ENCODE measurements at places on chromosomes 2 and 18.

DNA sequence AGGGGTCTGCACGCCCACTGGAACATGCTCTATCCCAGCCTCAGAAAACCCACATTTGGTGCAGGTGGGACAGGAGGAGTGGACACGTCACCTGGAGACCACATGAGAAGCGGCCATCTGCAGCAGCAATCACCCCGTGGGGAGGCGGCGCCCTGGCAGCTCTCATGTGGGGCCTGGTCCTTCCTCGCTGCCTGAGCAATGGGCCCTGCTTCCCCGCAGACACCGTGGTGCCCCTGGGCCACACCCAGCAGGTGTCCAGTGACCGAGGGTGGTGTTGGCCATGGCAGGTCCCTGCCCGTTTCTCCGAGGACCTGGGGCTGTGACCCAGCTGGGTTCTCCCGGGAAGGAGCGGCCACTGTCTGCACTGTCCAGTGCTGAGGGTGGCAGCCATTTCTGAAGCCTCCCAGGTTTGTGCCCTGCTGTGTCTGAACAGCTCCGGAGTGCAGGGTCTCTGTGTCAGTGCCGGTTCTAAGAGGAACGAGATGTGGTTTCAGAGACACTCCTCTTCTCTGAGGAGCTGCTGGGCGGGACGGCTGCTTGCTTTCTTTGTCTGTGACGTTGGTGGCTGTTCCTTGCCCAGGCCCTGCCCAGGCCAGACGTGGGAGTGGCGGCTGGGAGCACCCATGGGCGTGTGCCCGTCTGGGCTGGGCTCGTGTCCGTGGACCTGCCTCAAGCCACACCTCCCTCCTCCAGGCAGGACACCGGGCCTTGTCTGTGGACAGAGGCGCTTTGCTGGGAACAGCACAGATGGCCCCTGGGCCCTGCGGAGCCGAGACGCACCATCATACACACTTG is 44.8 kb downstream of the NFATC1 start:
- no peak for DNase-seq

GRCh38 chr18:48959921-48960920 is 9.5 kb upstream of the SMAD7 start:
- DNase-seq: no peak

DNA sequence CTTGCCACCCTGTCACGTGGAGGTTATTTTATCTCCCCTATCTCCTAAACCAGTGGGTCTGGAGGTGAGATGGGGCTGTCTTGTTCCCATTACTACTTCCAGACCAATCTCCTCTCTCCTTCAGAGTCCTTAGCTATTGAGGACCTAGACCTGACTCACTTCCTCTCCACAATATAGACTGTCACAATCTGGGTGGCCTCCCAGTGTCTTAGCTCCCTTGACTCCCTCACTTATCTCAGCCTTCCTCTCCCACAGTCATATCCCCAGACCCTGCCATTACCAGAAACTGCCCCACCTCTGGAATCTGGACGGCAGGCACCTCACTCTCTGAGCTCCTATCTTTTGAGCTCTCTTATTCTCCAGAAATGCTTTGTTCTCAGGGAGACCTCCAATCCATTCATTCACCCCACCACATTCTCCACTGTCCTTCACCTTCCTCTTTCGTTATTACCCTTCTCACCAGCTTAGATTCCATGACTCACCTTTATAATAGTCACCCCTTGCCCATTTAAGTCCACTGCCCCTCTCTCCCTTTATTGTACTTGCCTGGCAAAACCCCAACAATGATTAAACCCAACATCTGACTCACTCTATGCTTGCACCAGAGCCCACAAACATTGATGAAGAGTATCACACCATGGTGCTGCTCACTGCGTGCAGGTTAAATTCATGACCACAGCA is 23.3 kb upstream of the SIX3 start:
- DNase-seq: peak; percentile 17

GRCh38 chr2:121617042-121617599 is 32.1 kb downstream of the CLASP1 start:
- DNase-seq: peak; percentile 33

DNA sequence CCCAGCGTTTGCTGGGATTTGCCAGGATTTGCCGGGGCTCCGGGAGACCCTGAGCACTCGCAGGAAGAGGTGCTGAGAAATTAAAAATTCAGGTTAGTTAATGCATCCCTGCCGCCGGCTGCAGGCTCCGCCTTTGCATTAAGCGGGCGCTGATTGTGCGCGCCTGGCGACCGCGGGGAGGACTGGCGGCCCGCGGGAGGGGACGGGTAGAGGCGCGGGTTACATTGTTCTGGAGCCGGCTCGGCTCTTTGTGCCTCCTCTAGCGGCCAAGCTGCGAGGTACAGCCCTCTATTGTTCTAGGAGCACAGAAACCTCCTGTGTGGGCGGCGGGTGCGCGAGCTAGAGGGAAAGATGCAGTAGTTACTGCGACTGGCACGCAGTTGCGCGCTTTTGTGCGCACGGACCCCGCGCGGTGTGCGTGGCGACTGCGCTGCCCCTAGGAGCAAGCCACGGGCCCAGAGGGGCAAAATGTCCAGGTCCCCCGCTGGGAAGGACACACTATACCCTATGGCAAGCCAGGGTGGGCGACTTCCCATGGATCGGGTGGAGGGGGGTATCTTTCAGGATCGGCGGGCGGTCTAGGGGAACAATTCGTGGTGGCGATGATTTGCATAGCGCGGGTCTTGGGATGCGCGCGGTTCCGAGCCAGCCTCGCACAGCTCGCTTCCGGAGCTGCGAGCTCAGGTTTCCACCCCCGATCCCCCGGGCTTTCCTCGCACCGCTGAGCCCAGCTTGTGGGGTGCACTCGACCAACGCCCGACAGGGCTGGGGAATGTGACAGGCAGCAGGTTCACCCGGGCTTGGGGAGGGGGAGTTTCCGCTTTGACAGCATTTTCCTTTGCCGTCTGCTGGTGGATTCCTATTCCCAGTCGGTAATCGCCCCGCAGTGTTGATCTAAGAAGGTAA is 2.8 kb downstream of the ONECUT2 start:
- DNase-seq: peak; percentile 87

DNA sequence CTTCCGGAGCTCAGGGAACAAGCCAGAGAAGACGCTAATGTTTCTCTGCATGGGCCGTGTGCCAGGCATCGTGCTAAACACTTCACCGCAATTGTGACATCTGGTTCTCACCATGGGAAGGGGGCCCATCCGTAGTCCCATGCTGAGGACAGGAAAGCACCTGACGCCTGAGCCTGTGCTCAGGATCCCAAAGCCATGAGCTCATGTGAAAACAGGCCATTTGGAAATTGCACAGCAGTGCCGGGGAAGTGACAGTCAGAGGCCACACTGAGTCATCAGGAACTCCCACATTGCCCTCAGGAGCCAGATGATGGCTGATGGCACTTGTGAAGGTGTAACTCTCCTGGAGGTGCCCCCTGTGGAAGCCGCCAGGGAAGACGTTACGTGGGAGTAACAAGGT is 141.0 kb downstream of the INHBB start:
- DNase-seq: no peak

GRCh38 chr18:47975701-47976100 is 45.2 kb upstream of the SMAD2 start:
- no peak for DNase-seq

DNA sequence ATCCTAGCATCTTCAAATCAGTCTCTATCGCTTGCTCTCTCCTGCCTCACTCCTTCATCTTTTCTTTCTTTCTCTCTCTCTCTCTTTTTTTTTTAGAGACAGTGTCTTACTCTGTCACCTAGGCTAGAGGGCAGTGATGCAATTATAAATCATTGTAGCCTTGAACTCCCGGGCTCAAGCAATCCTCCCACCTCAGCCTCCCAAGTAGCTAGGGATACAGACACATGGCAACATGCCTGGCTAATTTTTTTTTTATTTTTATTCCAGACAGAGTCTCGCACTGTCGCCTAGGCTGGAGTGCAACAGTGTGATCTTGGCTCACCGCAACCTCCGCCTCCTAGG is 10.6 kb upstream of the SLC66A3 start:
- no peak for DNase-seq

DNA sequence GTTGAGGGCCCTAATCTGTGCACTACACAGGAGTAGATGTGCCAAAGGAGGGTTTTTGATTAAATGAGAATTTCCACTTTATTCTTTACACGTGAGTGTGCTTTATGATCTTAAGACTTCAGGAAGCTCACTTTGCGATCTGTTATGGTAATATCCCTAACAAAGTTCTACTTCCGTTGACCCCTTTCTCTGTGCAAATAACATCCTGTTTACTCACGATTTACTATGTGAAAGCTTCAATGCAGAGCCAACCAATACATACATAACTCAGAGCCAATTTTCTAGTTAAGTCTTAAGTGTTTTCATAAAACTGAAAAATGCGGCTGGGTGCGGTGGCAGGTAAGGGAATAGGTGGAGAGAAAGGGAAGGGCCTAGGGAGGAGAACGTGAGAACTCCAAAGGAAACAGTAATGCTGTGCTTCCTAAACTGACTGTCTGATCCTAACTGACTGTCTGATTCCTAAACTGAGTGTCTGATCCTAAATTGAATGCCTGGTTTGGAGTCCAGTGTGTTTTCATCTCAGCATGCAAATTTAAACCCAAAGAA is 87.6 kb downstream of the PLCL1 start:
- no peak for DNase-seq

- DNase-seq: no peak
Measured at GRCh38 chr18:46037512-46038305, 34.4 kb downstream of the PSTPIP2 start.

- DNase-seq: no peak
Measured at GRCh38 chr2:197239434-197239833, 71.1 kb downstream of the ANKRD44 start.

- no peak for DNase-seq
Measured at GRCh38 chr2:119250718-119251290, 27.2 kb downstream of the STEAP3 start.

GRCh38 chr18:10481831-10482230 is 27.4 kb downstream of the APCDD1 start:
- DNase-seq: no peak

DNA sequence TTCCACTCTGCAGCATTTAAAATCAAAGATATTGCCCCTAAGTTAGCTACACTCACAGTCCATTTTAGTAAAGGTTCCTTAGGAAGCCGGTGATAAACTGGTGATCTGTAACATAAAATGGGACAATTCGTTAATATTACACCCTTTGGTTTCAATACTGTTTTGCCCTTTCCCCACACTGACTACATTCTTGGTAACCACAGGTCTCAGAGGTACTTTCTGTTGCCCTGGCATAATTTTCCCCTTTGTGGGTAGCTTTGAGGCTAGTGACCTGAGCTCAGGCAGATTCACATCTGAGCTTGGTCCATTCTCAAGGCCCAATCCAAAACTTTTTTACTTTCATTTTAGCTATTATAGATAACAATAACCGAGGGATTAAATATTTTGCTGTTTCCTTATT is 32.9 kb upstream of the CSRNP3 start:
- no peak for DNase-seq

DNA sequence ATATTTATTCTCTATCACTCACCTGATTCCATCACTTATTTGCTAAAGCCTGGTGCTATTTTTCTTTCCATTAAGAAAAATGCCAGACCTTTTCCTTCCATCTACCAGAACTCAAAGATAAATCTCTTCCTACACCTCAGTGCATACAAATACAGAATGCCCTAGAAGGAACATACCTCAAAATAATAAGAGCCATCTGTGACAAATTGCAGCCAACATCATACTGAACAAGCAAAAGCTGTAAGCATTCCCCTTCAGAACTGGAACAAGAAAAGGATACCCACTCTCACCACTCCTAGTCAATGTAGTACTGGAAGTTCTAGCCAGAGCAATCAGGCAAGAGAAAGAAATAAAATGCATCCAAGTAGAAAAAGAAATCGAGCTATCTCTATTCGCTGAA is 315.9 kb upstream of the UBE2E3 start:
- no peak for DNase-seq

- no peak for DNase-seq
Measured at GRCh38 chr2:198040835-198041234, 236.4 kb downstream of the PLCL1 start.

DNA sequence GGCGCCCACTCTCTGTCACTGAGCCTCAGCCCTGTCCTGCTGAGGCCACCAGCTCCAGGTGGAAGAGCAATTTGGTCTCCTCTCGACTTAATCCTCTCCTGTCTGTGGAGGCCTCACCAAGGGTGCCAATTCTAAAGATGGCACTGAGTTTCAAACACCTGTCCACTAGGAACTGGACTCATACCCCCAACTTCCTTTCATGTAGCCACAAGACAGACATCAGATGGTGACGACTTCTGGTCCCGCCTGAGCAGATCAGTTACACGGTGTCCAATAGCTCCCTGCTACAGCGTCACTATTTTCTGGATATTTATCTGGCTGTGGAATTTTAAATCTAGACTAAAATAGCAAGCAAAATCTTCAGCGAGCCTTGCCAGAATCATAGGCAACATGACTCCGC is 24.5 kb upstream of the SP5 start:
- no peak for DNase-seq

GRCh38 chr2:96547731-96548171 is 11.2 kb downstream of the ARID5A start:
- DNase-seq: no peak

DNA sequence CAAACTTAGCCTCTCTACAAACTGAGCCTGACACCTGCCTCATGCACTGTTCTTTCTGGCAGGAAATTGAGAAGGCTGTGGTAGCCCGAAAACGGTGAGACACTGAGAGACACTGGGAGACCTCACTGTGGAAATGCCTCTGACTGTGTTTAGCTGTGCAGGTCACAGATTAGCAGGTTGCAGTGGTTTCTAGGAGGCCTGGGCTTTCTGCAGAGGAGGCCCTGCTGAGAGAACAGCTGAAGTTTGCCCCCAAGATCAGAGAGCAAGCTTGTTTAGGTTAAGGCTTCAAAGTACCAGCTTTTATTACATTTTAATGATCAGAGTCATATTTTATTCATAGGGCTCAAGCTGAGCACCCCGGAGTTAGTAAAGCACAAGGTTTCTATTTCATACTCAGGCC is 68.7 kb upstream of the LYPD6 start:
- DNase-seq: peak; percentile 8

- no peak for DNase-seq
Measured at GRCh38 chr2:148552675-148553331, 91.7 kb upstream of the EPC2 start.

DNA sequence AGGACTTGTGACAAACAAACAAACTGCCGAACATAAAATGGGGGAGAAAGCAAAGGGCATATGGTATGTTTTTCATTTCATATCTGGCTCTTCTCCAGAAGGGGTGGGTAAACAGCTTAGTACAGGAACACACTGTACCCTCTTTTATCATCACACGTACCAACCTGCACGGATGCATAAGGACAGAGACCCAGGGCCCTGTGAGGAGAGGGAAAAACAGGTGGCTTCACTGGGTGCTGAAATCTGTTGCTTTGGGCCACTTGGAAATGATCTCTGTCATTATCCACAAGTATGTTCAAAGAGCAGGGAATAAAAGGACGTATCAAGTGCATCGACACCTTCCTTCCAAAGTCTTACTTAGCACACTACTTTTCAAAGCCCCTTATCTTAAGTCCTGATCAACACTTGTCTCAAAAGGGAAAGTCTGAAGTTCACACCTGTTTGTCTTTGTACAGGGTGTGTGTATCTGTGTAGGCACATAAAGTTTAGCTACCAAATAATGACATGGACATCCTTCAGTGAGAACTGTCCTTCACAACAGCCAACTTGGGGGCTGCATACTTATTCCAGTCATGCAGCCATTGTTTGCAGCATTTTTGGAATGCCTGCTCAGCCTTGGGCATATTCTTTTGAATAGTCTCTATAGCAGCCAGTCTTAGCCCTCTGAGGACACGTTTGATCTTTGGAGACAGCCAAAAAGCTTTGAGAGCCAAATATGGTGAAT is 60.6 kb downstream of the IRS1 start:
- no peak for DNase-seq
